ENCODE measurements at places on chromosomes 6 and 20.
A peak's percentile ranks its signal among the peaks of the same experiment; 100 is the strongest.

- DNase-seq = peak; percentile 50
Measured at GRCh38 chr20:49380337-49380780, 102.1 kb downstream of the KCNB1 start.

GRCh38 chr6:136426627-136427377 is 123.4 kb downstream of the MAP7 start:
- DNase-seq = no peak

DNA sequence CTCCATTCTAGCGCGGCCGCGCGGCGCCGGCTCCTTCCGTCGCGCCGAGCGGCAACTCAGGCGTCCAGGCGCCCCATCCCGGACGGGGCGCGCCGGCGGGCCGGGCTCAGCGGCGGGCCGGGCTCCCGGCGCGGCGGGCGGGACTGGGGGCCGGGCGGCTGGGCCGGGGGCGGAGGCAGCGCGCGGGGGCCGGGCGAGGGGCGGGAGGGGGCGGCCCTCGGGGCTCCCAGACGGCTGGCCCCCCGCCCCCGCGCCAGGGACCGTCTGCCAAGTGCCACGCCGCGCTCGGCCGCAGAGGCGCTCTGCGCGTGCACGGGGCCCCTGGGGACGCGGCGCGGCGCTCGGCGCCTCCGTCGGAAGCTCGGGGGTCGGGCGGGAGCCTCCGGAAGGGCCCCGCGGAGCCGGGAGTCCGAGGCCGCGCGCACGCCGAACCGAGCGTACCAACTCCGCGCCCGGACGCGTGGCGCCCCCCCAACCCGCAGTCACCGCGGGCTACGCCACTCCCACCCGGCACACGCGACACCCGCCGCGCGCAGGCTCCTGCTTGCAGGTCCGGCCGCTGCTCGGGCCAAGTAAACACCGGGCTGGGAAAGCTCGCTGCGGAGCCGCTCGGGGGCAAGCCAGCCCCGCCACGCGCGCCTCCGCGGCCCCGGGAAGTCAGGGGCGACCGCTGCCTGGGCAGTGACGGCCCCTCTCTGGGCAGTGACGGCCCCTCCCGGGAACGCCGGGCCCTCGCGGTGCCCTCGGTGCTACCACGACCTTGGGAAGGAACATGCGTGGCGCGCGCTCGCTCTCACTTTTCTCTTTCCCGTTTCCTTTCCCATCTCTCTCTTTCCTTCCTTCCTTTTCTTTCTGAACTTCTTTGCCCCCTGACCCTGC is at the start of gene PREX1:
TSS of gene PREX1 (minus strand) at position 145 of the 879 bp plus-strand sequence. CDS start at position 6, 139 bp downstream.
- DNase-seq = peak; percentile 91

GRCh38 chr6:5463690-5464089 is 202.4 kb downstream of the FARS2 start:
- DNase-seq = no peak

DNA sequence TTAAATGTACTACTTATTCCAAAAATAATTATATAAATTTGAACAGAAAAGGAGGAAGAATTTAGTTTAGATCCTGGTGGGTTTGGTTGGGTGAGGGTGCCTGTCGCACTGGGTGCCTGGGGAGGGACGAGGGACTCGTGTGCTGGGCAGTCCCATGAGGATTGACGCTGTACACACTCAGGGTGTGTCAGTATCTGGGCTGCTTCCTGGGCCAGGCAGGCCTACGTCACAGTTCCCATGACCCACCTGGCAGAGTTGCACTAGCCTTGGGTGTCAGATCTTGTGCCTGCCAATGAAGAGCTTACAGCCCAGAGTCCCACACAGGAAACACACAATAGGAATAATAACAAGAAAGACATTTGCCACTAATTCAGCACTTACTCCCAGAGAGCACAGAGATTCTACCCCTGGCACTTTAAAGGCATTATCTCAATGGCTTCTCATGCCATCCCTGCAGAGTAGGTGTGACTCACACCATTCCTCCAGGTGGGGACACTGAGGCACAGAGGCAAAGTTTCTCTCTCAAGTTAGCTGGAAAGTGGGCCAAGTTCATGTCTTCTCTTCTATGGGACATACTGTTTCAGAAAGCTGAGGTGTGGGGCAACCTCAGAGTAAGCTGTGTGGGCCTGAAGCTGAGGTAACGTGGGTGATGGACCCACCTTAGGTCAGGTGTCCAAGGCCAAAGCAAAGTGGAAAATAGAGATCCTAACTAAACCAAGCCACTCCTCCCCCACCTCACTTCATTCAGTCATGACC is 1.3 kb upstream of the SDCBP2 start:
- DNase-seq = no peak

DNA sequence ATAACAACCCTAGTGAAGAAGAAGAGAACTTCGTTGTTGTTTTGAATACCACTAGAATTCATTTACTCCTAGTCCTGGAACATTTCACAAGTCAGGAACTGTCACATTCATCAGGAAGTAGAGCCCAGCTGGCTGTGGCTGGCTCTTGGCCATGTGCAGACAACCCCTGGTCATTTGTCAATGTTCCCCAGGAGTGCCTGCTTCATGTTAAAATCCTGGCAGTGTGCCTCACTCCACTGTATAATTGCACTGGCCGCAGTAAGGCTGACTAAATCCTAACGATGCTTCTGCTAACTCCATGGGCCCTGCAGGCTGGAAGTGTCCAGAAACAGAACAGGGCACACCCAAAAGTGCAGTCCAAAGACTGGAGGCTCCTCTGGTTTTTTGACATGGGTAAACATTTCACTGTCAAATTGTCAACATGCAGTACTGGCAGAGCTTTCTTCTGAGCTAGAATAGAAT is 41.5 kb upstream of the ADGRF1 start:
- no peak for DNase-seq

- no peak for DNase-seq
Measured at GRCh38 chr6:43510827-43511163, 649 bp upstream of the LRRC73 start.

DNA sequence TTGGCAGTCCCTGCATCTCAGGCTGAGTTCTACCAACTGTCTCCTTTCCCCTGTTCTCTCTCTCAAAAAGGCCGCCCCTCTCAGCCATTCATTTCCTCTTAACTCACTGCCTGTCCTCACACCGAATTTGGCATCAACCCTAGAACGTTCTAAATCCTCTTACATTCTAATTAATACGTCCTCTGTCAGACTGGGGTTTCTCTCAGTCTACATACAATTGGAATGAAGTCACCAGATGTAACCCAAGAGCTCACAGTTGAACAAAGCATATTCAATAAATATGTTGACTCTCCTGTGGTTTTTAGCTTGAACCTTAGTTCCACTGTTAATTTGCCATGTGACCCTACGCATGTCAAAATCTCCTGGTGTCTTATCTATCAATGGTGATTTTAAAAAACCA is 269.6 kb downstream of the CLIC5 start:
- DNase-seq = no peak

- no peak for DNase-seq
Measured at GRCh38 chr6:52139985-52140680, 46.0 kb upstream of the IL17A start.

GRCh38 chr6:163381118-163381756 is 33.3 kb upstream of the QKI start:
- no peak for DNase-seq

DNA sequence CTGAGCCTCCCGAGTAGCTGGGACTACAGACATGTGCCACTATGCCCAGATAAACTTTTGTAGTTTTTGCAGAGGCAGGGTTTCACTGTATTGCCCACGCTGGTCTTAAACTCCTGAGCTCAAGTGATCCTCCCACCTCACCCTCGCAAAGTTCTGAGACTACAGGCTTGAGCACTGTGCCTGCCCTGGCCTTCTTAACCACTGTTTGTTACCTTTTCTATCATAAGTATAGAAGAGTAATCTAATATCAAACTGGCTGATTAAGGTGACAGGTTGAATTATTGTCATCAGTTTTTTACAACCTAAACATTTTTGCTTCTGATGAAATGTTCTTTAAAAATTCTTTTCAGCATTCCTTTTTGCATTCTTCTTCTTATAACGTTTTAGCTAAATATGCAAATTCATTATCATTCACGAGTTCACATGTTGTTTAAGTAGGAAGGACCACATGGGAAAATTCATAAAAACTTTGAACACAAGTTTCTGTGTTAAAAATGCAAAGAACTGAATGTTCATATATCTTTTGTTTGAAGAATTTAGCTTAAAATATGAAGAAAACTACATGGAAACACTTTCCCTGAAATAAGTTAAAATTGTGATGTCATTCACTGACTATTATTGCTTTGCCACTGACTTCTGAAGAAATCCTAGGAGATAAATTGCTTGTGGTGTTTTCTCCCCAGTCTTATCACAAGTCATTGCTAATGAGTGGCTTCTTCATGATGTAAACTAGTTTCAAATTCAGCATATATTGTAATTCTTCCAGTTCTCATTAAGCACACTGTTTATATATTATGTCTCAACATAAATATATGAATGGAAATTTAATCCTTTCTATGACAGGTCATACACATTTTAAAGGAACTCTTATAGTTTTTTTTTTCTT is 106.7 kb downstream of the ADGRB3 start:
- DNase-seq = no peak

DNA sequence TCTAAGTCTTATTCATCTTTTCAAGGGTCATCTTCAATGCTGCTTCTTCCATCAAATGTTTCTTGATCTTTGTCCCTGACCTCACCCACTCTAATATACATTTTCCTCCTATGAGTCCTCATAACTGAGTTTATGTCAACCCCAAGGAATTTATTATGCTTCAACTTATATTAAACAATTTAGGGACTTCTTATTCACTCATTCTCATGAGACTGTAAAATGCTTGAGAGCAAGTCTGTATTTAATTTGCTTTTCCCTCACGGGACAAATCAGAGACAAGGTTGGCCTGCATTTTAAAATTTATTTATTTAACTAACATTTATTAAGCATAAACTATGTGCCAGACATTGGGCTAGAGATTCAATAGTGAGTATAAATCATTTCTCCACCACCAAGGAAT is 312.0 kb upstream of the NT5E start:
- DNase-seq = no peak

GRCh38 chr6:90284236-90285041 is 12.2 kb downstream of the BACH2 start:
- peak; percentile 56 for DNase-seq

DNA sequence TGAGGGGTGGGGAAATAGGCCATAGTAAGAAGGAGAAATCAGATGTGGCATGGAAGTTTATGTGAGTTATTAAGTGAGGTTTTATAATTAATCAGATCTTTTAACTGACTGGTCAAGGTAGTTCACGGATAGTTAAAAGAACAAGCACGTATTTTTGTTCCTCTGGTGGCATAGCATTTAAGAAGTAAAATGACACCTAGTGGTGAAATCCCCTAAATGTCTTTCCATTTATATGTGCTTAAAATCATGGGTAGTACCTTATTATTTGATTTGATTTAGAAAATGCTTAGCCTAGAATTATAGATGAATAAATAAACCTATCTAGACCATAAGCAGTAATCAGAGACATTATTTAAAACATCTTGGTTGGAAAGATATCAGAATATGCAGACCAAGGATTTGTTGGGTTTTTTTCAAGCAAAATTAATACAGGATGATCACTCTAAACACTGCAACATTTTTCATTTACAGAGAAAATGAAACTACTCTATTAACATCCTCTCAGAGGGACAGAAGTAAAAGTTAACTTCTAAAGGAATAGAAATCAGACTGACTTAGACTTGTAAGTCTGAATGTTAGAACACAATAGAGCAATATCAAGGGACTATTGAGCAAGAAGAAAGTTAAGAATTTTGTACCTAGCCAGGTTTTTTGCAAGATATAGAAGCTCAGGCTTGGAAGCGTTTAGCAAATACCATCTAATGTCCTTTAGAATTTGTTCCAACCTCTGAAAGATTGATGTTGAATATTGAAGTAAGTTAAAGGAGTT is 81.1 kb downstream of the STXBP5 start:
- DNase-seq = peak; percentile 31

GRCh38 chr6:109096208-109096607 is 901 bp downstream of the CEP57L1 start:
- no peak for DNase-seq

GRCh38 chr6:167394820-167395219 is 69.9 kb downstream of the TTLL2 start:
- no peak for DNase-seq

- DNase-seq = no peak
Measured at GRCh38 chr20:39311851-39312506, 349.8 kb downstream of the DHX35 start.

- DNase-seq = no peak
Measured at GRCh38 chr20:24296477-24297261, 172.8 kb upstream of the SYNDIG1 start.

GRCh38 chr6:45054610-45055009 is 273.5 kb upstream of the RUNX2 start:
- no peak for DNase-seq

GRCh38 chr6:64429926-64430325 is 794.3 kb downstream of the PHF3 start:
- DNase-seq = no peak

GRCh38 chr6:114740547-114740946 is 397.7 kb upstream of the HS3ST5 start:
- DNase-seq = no peak

- DNase-seq = no peak
Measured at GRCh38 chr6:4491501-4492260, 284.5 kb upstream of the CDYL start.

DNA sequence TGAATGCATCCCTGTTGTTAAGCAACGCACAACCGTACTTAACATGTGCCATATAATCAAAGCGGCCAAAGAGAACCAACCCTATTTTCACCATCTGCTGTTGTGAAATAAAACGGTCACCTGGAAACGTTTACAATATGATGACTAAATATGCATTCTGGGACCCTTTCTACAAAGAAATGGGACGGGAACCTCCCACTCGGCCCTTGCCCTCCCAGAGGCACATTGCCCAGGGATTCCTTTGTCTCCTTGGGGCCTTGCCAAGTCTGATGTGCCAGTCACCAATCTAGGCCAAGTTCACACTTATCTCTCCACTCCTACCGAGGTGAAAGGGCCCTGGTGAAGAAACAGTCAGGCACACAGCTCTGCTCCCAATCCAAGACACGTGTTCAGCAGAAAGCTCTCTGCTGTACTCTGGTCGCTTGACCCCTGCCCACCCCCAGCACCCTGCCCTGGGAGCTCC is 427.4 kb upstream of the JARID2 start:
- DNase-seq = no peak

- no peak for DNase-seq
Measured at GRCh38 chr6:169220068-169220964, 33.3 kb downstream of the THBS2 start.

- no peak for DNase-seq
Measured at GRCh38 chr20:59569305-59569704, 35.0 kb upstream of the PHACTR3 start.

- no peak for DNase-seq
Measured at GRCh38 chr6:116300566-116300965, 20.8 kb upstream of the TSPYL1 start.

DNA sequence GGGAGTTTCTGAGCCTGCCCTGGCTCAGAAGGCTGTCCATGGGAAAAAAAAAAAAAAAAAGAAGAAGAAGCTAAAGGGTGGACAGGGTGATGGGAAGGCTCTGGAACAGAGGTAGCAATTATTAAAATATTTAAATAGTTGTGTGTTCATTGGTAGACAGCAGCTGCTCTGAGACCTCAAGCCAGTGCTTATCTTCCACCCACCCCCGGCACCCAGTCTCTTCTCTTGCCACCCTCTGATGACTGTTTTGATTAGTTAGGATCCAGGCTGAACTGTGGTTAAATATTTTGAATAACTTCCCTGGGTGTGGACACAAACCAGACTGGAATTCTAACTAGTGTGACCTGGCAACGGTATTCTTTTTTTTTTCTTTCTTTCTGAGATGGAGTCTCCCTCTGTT is 16.9 kb upstream of the SRSF3 start:
- DNase-seq = no peak

GRCh38 chr6:13480631-13481501 is 6.5 kb downstream of the GFOD1 start:
- DNase-seq = no peak

Data from neural progenitor cell (in vitro differentiated cells).